Activated T-cell treated with anti-CD3 and anti-CD28 coated beads, Interleukin-2, amount 50 U/mL, for 48 hours (primary cell): ENCODE measurements at places on chromosomes 12 and 14.
A peak's percentile ranks its signal among the peaks of the same experiment; 100 is the strongest.

GRCh38 chr14:96284008-96284407 lies 28.0 kb downstream of the BDKRB1 start:
- no peak for DNase-seq

GRCh38 chr12:53006810-53007309 lies 604 bp downstream of the EIF4B start:
- peak; percentile 84 for DNase-seq

- peak; percentile 28 for DNase-seq
These were observed 5.8 kb upstream of the NRXN3 start for GRCh38 chr14:78164226-78164853.

DNA sequence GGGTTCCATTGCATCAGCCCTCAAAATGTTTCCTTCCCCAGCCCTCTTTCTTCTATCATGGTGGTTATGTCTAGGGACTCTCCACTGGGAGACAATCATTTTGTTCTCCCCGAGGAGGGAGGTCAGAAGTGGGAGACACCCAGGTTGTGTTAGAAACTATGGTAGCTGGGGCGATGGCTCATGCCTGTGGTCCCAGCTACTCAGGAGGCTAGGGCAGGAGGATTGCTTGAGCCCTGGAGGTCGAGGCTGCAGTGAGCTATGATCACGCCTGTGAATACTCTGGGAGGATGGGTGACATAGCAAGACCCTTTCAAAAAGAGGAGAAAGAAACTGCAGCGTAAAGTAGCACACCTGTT lies 13.0 kb upstream of the LRRC23 start:
- peak; percentile 48 for DNase-seq

DNA sequence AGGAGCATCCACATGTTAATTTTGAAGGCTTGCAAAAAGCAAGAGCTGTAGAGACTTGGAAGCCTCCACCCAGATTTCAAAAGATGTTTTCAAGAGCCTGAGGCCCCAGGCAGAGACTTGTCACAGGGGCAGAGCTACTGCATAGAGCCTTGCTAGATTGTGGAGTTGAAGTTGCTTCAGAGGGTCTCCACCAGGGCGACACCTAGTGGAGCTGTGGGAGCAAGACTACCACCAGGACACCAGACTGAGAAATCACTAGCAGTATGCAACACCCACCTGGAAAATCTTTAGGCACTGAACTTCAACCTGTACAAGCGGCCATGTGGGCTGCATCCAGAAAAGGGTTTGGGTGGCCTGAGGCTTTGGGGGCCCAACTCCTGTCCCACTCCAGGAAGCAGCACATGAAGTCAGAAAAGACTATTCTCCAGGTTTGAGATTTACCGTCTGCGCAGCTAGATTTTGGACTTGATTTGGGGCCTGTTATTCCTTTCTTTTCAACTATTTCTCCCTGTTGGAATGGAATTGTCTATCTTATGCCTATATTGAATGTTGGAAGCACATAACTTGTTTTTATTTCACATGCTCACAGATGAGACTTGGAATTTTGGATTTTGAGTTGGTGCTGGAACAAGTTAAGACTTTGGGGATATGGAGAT lies 508.6 kb downstream of the FLRT2 start:
- DNase-seq = peak; percentile 56

GRCh38 chr14:105646175-105646574 lies 119.8 kb downstream of the TMEM121 start:
- DNase-seq = no peak

DNA sequence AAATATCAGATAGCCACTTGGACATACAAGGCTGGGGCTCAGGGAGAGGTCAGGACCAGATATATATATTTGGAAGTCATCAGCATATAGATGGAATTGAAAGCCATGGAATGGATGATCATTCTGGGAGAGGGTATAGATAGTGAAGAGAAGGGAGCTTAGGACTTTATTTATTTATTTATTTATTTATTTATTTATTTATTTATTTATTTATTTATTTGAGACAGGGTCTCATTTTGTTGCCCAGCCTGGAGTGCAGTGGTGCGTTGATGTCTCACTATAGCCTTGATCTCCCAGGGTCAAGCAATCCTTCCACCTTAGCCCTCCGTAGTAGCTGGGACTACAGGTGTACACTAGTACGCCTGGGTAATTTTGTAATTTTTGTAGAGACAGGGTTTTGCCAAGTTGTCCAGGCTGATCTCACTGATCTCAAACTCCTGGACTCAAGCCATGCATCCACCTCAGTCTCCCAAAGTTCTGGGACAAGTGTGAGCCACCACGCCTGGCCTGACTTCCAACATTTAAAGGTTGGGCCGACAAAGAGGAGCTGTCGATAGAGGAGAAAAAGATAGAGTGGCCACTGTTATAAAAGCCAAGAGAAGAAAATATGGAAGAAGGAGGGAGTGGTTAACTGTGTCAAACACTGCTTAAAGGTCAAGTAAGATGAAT lies 8.7 kb upstream of the INHBE start:
- DNase-seq = no peak

- DNase-seq = no peak
These were observed 748.8 kb downstream of the C12orf50 start for GRCh38 chr12:87280356-87280755.

DNA sequence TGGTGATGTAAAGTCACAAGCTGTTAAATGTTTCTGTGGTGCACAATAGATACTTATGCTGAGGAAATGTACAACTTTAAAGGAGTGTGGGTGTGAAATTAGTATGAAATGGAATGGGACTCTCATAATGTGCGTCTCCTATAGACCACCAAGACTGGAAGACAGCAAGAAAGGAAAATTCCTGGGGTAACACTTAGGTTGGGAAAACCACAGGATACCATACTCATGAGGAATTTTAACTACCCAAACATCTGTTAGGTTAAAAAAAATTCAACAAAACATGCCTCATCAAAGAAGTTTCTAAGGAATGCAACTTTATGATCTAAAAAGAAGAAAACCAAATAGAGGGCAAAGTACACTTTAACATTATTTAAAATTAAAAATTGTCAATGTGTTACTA lies 113.7 kb upstream of the MYF6 start:
- DNase-seq = no peak

GRCh38 chr12:105451211-105451610 lies 120.7 kb downstream of the C12orf75 start:
- no peak for DNase-seq

GRCh38 chr14:102154121-102154520 lies 14.4 kb downstream of the WDR20 start:
- no peak for DNase-seq

- no peak for DNase-seq
These were observed 198.1 kb downstream of the DPY19L2 start for GRCh38 chr12:63470161-63470560.

DNA sequence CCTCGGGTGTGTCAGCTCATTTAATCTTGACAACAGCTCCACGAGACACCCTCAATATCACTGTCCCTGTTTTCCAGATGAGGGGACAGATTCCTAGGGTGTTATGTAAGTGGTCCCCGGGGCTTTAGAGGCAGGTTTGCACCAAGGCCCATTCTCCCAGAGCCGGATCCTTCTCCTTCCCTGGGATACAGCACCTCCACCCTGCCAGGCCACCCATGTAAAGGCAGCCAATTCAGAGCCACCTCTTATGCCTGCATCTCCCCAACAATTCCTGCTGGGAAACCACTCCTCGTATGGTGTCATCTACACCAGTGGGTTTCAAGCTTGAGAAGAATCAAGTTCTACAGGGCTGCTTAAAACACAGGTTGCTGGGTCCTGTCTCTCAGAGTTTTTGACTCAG lies 4.1 kb upstream of the CYP46A1 start:
- DNase-seq = no peak

DNA sequence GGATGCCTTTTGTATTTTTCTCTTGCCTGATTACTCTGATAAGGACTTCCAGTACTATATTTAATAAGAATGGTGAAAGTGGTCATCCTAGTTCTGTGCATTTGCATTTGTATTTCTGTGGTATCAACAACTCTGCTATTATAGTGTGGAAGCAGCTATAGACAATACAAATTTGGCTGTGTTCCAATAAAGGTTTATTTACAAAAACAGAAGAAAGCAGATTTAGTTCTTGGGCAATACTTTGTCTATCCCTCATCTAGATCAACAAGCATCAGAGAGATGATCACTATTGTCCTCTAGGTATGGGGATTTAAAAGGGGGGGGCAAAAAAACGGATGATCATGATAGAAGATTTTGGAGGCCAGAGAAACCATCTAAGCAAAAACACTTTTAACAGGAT lies 19.1 kb upstream of the BTG1 start:
- no peak for DNase-seq

GRCh38 chr12:56385873-56386272 lies 23.2 kb upstream of the APOF start:
- no peak for DNase-seq

DNA sequence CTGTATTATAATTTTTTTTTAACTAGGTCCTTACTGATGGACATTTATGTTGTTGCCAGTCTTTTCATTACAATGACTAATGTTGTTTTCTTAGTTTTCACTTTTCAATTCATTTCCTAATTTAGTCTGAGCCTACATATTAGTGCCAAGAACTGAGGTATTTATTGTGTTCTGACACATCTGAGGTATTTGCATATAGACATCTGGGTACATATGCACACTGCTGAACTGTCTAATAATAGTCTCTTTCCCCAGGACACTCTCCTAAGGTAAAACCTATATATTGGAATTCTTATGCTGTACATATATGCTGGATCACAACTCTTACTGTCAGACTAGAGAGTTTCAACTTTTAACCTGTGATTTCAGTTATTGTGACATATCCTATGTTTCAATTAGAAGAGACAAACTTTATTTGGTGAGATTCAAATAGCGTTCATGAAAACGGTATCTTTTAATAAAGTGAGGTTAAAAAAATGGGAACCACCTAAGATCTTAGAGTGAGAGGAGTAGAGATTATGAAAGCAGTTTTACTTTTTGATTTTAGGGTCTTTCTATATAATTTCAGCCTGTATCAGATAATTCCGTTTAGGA lies 263.2 kb downstream of the RAD51B start:
- DNase-seq = no peak

DNA sequence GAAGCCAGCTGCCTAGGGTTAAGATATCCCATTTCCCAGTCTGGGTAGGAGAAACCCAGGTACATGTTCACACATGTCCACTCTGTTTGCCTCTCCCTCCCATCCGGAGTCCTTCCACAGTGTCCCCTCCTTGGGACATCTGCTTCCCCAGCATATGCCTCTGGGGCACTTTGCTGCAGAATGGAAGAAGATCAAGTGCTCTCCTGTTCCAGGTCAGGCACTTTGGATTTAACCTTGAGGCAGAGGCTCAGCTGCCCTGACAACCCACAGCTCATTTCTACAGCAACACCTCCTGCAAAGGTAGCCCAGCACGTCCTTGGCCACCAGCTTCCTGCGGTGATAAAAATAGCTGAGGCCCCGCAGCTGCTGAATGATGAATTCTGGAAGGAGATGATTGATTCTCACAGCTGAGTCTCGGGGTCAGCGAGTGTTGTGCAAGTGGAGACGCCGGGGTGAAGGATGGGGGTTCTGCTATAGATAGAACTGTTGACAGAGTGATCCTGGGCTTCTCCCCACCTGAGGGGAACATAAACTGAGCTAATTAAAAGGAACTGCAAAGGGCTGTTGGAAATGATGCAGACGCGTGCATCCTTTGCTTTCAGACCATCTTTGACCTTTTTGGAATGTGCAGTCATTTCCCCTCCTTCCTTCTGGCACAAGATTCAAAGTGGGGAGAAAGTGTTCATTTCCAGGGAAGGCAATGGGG lies 145.0 kb downstream of the SLC38A6 start:
- DNase-seq = no peak

DNA sequence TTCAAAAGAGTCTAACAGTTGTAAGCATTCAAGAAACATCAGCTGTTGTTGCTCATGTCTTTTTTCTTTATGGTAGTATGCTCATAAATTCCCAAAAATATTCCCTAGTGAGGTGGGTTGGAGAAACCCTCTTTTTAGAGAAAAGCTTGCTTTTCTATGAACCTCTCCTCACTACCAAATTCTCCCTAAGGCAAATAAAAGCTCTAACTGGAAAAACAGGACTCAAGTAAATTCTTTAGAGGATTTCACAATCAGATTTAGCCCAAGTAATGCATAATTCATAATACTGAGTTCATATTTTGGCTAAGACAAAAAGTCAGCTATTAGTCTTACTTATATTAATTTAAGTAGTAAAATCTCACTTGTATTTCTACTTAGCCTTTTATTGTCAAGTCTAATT lies 59.1 kb downstream of the DIO2 start:
- no peak for DNase-seq

- no peak for DNase-seq
These were observed 10.8 kb upstream of the GYS2 start for GRCh38 chr12:21615431-21615830.

DNA sequence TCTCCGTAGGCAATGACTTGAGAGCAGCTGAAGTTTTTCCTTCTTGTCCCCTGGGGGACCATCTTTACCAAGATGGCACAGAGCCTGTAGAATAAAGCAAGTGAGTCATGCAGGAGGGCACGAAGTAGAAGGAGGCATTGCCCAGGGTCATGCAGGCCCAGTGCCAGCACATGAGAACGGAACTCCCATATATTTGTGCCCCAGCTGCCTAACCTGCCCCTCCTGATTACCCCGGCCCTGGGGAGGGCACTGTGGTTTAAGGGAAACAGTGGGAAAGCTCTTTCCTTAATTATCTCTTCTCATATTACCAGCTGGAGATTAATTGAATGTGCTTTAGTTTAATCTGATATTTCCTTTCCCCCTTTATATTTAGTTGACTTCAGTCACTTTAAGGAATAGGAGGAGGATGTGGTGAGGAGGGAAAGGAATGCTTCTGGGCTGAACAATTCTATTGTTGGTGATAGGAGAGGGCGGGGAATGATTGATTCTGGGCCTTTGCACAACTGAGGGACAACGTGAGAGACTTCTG lies 51.9 kb downstream of the RASSF8 start:
- DNase-seq = no peak

GRCh38 chr12:20154052-20154451 lies 214.3 kb upstream of the PDE3A start:
- DNase-seq = no peak

- DNase-seq = no peak
These were observed 195.2 kb upstream of the LRIG3 start for GRCh38 chr12:59115526-59115925.
